ENCODE measurements at places on chromosomes 2 and 18. TPM values are rescaled to one million over a fixed set of nuclear protein-coding genes. Genes with fewer than 3 reads are reported as not detected.

Gene HOXD3
- not detected for total RNA-seq

Gene IGFBP5
- total RNA-seq, result not detected

Gene KCNIP3
- not detected for total RNA-seq

DNA sequence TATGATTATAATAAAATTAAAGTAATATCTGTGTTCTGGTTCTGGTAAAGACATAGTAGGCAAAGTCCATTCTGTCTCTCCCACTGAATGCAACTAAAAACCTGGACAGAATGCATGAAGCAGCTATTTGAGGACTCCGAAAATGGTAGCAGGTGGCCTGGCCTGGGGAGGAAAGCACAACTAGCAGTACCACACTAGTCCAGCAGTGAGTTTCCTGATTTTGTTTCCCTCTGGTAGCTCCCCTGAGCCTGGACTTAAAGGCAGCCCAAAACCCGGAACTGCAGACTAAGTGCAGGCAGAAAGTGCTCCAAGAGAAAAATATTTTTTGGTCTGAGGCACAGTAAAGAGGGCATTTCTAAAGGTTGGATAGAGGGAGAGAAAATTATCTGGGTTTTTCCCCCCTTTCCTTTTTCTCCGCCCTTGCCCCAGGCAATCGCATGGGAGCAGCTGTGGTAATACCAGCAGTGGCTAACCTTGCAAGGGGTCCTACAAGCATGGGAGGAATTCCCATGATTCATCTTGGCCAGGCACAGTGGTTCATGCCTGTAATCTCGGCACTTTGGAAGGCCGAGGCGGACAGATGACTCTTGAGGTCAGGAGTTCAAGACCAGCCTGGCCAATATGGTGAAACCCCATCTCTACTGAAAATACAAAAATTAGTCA, 32.3 kb downstream of the ASXL2 start:
- H3K27ac ChIP-seq, result no peak overlapping the region
- peaks cover 22% of the 10 kb centered on the region for H3K36me3 ChIP-seq
- no peak for DNase-seq
- H3K27me3 ChIP-seq, result no peaks in the 10 kb centered on the region
- H3K4me1 ChIP-seq, result peaks cover 7% of the 10 kb centered on the region
- no peak overlapping the region for H3K4me3 ChIP-seq

DNA sequence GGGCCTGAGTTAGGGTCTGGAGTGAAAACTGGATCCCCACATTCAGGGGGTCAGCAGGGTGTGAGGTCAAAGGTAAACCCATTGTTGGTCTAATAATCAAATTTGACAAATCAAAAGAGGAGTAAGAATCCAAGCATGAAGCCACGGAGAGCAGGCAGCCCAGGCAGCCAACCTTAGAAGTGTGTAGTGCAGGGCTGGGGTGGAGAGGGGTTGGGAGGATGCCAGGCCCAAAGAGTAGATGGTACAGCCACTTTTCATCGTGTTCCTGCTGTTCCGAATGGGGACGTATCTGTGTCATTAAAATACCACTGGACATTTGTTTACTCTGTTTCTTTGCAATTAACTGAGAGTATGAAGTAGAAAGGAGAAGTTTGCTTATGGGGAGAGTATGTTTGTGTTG, 16.5 kb upstream of the SPTBN1 start:
- no peaks in the 10 kb centered on the region for H3K36me3 ChIP-seq
- no peak overlapping the region for H3K27ac ChIP-seq
- H3K27me3 ChIP-seq, result peaks cover 2% of the 10 kb centered on the region

- DNase-seq, result no peak
- no peaks in the 10 kb centered on the region for H3K4me1 ChIP-seq
- no peaks in the 10 kb centered on the region for H3K36me3 ChIP-seq
- H3K27me3 ChIP-seq, result no peaks in the 10 kb centered on the region
- no peak overlapping the region for H3K4me3 ChIP-seq
These were observed 409.0 kb downstream of the SLC4A3 start for GRCh38 chr2:220036431-220036830.

GRCh38 chr2:130759906-130760753, 4.8 kb downstream of the AMER3 start:
- H3K27me3 ChIP-seq, result peaks cover 28% of the 10 kb centered on the region
- peaks cover 4% of the 10 kb centered on the region for H3K4me1 ChIP-seq
- no peak overlapping the region for H3K27ac ChIP-seq
- no peaks in the 10 kb centered on the region for H3K36me3 ChIP-seq

DNA sequence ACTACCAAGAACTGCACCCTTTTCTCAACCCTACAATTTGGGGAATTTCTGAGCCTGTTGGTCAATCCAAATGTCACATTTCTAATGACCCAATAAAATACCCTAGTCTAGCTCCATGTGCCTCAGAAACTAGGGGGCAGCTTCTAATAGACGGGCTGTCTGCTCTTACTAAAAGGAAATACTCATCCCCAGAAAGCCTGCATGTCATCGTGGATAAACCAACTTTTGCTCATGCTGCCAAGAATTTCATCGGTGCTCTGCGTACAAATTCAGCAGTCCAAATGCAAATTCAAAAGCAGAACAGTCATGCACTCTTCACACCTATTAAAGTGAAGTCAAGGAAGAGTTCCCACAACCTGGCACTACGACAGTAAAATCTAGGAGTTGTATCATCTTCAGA, 377.3 kb downstream of the LNPK start:
- no peak overlapping the region for H3K4me3 ChIP-seq
- no peak overlapping the region for H3K27ac ChIP-seq
- H3K36me3 ChIP-seq, result no peaks in the 10 kb centered on the region
- DNase-seq, result no peak
- H3K27me3 ChIP-seq, result peaks cover 3% of the 10 kb centered on the region

DNA sequence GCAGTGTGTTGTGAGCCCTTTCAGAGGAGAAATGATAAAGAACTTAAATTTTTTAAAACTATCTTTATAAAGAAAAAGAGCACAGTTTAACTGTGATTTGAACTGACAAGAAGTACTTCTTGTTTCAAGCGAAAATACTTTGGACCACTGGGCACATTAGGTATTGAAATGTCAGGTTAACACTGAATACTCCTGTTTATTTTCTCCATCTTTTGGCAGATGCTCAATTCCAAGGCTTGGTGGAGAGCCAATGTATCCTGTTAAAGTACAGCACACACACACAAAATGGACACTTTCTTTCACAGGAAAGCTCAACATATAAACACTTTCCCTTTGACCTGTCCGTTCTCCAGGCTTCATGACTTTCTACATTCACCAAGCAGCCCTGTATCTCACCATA, 32.6 kb upstream of the SP3 start:
- peaks cover 4% of the 10 kb centered on the region for H3K4me1 ChIP-seq
- H3K27me3 ChIP-seq, result peaks cover 15% of the 10 kb centered on the region
- no peak overlapping the region for H3K27ac ChIP-seq
- H3K4me3 ChIP-seq, result no peak overlapping the region
